ENCODE measurements at places on chromosomes 1 and 21. TPM values are rescaled to one million over a fixed set of nuclear protein-coding genes. Genes with fewer than 3 reads are reported as not detected.

HPDL gene
- 9.3 TPM for total RNA-seq

HES4 gene
- 14.3 TPM for total RNA-seq

NCAM2 gene
- total RNA-seq, result 0.05 TPM

CR1L gene
- total RNA-seq, result 1.00 TPM

GCSAML gene
- not detected for total RNA-seq

ZRANB2 gene
- total RNA-seq, result 36.0 TPM

ZMYM1 gene
- 19.8 TPM for total RNA-seq

XCL1 gene
- not detected for total RNA-seq

SPRR2E gene
- total RNA-seq, result not detected

RHOC gene
- 958 TPM for total RNA-seq

BCL2L15 gene
- total RNA-seq, result 0.07 TPM

AKR7A3 gene
- total RNA-seq, result 0.89 TPM

SETD4 gene
- total RNA-seq, result 15.9 TPM

ATP6V1G3 gene
- not detected for total RNA-seq

GLIS1 gene
- not detected for total RNA-seq

YBX1 gene
- total RNA-seq, result 770 TPM

TFAP2E gene
- total RNA-seq, result not detected

CASQ1 gene
- not detected for total RNA-seq

RBP7 gene
- not detected for total RNA-seq

CLDN14 gene
- 2.7 TPM for total RNA-seq

NHLH1 gene
- total RNA-seq, result 0.13 TPM

RAB3B gene
- total RNA-seq, result 2.1 TPM

GJB4 gene
- not detected for total RNA-seq

GBP6 gene
- total RNA-seq, result not detected

SIK1 gene
- 0.67 TPM for total RNA-seq

UBE2U gene
- not detected for total RNA-seq

MPL gene
- total RNA-seq, result not detected

LCE2A gene
- total RNA-seq, result not detected

RNF186 gene
- total RNA-seq, result not detected

SF3B4 gene
- 10.3 TPM for total RNA-seq

NTNG1 gene
- 0.94 TPM for total RNA-seq

S100A13 gene
- 144 TPM for total RNA-seq

OR2L2 gene
- not detected for total RNA-seq

KCNQ4 gene
- not detected for total RNA-seq

KRTAP12-3 gene
- total RNA-seq, result not detected

PRAMEF14 gene
- not detected for total RNA-seq

AUNIP gene
- total RNA-seq, result 2.5 TPM

AMIGO1 gene
- total RNA-seq, result 0.44 TPM

TMPRSS15 gene
- not detected for total RNA-seq

ACTL8 gene
- not detected for total RNA-seq

C1orf53 gene
- total RNA-seq, result 1.3 TPM

GPATCH2 gene
- 6.0 TPM for total RNA-seq

CRNN gene
- not detected for total RNA-seq

CLDN19 gene
- not detected for total RNA-seq

REN gene
- total RNA-seq, result 0.40 TPM

PLXNA2 gene
- 123 TPM for total RNA-seq

CACNA1S gene
- not detected for total RNA-seq

TAS1R1 gene
- 0.10 TPM for total RNA-seq
